Astrocyte (in vitro differentiated cells and primary cell): ENCODE measurements at places on chromosomes 2 and 18. TPM values are rescaled to one million over a fixed set of nuclear protein-coding genes. Genes with fewer than 3 reads are reported as not detected.

GRCh38 chr18:26621161-26622026 is 73.0 kb upstream of the KCTD1 start:
- DNase-seq: no peak

- DNase-seq: no peak
These were observed 7.9 kb downstream of the GPN1 start for GRCh38 chr2:27636766-27637165.

DNA sequence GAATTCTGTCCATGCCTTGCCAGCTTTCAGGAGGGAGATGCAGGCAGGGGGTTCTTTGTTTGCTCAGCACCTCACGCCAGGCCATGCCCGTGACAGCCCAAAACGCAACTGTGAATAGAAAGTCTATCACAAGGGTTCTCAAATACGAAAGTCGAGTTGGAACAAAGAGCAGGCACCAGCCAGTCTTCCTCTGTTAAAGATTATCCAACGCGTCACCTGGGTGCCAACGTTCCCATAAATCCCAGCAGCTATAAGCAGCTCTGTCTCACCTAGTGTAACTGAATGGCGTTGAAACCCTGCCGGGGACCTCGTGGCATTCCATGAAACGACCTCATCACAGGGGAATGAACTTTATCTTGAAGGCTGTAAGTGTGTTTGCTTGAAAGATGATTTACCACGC is 84.8 kb upstream of the GATA6 start:
- peak; percentile 19 for DNase-seq

IL36B gene
- total RNA-seq: not detected in 2 replicates

RAX gene
- not detected in 2 replicates for total RNA-seq
